ENCODE measurements at places on chromosomes 7 and 10.

GRCh38 chr10:106740-107139 lies 28.5 kb upstream of the ZMYND11 start:
- DNase-seq: no peak

GRCh38 chr7:27242555-27243339 lies at the start of gene EVX1:
Gene EVX1, plus strand, starts transcription at chr7:27242802. Its CDS starts 229 bp downstream, at chr7:27243031.
- DNase-seq: peak; percentile 82

DNA sequence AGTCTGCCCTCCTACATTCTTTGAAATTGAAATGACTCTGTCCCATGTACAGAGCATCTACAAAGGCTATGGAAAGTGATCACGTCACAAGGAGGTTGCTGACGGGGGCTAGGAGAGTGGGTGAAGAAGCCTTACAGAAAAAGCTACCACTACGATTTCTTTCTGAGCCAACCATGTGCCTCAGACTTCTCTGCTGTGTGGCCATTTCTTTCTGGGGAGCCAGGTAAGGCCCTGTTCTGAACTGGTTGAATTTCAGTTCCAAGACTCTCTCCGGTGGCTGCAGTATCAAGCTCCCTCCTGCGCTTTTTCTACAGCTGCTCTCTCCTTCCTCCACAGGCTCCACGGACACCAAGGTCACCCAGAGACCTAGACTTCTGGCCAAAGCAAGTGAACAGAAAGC lies 112.5 kb upstream of the PRSS1 start:
- no peak for DNase-seq

DNA sequence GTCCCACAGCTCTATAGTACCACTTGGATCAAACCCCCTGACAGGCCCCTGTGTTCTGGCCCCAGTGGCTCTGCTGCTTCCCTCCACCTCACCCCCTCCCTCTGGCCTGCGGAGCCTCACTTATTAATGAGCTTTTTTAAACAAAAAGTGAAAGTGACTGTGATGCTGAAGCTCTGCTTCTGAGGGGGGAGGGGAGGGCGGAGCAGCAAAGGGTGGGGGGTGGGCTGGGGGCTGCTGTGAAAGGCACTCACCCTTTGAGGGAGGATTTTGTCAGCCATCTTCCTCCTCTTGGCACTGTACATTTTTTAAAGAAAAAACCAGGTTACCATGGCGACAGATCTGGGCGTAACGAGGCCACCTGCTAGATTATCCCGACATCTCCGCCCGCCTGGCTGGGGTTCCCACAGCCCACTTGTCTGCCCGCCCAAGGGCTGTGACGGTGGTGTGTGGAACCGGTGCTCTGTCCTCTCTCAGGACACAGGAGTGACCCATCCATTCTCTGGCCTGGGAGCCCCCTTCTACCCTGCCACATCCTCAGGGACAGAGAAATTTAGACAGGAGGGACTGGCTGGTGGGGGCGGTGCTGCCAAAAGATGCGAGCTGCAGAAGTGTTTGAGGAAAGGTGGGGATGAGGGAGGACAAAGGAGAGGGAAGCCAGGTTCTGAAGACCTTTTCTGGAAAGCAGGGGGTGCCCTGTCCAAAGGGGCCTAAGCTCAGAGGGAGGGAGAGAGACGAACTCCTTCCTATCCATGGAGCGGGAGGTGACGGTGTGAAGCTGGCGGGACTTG lies 4.9 kb downstream of the SMARCD3 start:
- DNase-seq: peak; percentile 55

DNA sequence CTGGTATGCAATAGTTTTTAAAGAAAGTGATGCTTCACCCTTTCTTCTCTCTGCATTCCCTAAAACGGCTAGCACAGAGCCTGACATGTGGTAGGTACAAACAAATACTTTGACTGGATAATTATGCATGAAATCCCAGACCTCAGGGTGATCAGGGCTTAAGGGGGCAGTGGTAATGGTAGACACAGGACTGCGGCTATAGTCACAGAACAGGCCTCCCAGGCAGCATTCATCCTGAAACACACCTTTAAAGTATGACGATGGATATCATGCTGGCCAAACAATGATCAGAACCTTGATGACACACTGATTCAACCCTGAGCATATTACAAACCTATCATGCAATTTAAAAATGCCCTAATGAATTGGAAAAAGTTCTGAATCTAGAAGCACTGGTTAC lies 110.8 kb downstream of the PIP4K2A start:
- no peak for DNase-seq

- peak; percentile 91 for DNase-seq
Measured at GRCh38 chr10:3805791-3806461, 20.9 kb upstream of the KLF6 start.

DNA sequence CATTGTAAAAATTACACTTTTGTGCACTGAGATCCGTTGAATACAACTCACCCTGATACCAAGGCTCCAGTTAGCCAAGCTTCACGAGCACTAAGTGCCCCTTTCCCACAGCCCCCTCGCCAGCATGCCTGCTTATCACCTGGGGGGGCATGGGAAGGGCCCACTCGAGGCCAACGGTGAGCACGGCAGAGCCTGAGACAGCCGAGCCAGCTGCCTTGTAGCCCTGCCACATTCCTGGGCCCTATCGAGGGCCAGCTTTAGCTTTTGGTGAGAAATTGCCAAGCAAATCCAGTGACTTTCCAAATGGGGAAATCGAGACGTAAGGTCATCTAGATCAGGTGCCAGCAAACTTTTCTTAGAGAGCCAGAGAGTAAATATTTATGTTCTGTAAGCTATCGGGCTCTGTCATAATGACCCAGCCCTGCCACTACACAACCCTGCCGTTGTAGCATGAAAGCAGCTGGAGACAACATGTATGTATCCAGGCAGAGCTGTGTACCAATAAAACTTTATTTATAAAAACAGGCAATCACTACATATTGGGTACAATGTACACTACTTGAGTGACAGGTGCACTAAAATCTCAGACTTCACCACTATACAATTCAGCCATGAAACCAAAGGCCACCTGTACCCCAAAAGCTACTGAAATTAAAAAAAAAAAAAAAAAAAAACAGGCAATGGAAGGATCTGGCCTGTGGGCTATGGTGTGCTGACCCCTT lies 83.6 kb downstream of the FAM53B start:
- DNase-seq: no peak

GRCh38 chr10:24847112-24848070 lies 105.0 kb downstream of the PRTFDC1 start:
- DNase-seq: no peak

- DNase-seq: no peak
Measured at GRCh38 chr10:67319976-67320375, 376.0 kb downstream of the CTNNA3 start.

GRCh38 chr10:131254859-131255252 lies 56.7 kb downstream of the TCERG1L start:
- DNase-seq: no peak
